ENCODE measurements at places on chromosomes 7 and 10.

- no peak for DNase-seq
Observed at GRCh38 chr7:142188846-142189245, 69.0 kb downstream of the PRSS58 start.

GRCh38 chr7:136877509-136877908 lies 9.1 kb downstream of the CHRM2 start:
- DNase-seq = no peak

DNA sequence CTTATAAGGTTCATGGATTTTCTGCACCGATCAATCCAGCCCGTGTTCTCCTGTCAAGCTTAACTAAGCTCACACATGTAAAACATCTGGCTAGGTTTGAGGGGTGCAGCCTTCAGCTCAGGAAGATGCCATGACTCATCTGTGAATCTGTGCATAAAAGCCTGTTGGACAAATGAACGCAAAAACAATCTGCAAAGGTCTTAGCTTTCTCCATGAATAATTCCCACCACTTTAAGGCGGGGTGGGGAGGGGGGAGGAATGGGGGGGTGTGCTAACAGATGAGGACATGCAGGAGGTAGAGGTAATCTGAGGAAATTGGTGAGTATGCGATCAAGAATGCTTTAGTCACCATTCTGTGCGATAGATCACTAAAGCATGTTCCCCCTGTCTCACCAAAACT lies 4.8 kb downstream of the DOCK4 start:
- no peak for DNase-seq

DNA sequence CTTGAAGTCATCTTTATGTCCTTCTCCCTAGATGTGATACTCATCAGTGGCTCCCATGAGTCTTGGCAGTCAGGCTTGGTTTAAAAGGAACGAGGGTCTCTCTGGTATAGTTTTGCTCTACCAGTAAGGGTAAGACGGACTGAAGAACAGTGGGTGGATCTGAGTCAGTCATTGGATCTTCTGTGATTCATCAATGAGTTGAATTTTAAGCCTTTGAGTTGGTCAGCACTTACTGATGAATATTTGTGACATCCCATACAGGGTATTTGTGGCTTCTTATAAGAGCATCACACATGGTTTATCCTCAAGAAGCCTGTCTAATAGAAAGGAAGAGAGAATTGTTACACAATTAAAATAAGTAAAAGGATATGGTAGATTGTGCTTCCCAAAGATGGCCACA lies 87.3 kb upstream of the NAMPT start:
- no peak for DNase-seq

- no peak for DNase-seq
Observed at GRCh38 chr7:139916717-139917395, 87.8 kb downstream of the TBXAS1 start.

GRCh38 chr10:90983914-90984549 lies 63.1 kb upstream of the ANKRD1 start:
- no peak for DNase-seq

DNA sequence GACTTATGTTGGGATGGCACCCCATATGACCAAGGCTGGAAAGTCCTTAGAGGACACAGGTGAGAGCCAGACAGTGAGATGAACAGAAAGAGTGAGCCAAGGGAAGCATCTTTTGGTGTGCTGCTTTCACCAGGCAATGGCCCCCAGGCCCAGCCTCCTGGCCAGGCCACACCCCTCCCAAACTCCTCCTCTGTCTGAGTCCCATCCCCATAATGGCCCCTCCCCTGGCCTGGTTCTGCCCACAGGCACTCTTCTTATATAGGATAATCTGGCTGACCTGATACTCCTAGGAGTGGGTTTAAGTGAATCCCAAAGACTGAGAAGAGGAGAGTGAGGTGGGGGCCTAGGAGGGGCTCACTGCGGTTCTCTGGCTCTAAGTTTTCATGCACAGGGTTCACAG lies 252.5 kb downstream of the RPS24 start:
- DNase-seq = no peak

DNA sequence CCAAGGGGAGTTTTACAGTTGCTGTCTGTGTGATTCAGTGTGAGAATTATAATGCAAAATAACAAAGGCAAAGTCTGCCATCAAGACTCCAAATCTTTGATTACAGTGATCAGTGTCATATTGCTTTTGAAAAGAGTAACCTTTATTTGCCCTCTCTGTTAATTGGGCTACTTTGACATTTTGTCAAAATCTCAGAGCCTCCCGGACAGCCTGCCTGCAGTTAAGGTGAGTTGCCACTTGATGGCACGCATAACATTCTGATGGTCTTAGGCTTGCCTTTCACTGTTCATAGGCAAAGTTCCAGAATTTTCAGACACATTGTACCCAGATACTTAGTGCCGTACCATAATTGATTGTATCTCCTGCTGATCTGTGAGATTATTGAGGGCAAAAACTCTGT lies 253.5 kb downstream of the ABCA13 start:
- DNase-seq = no peak

- no peak for DNase-seq
Observed at GRCh38 chr10:23342213-23342884, 2.2 kb downstream of the C10orf67 start.

DNA sequence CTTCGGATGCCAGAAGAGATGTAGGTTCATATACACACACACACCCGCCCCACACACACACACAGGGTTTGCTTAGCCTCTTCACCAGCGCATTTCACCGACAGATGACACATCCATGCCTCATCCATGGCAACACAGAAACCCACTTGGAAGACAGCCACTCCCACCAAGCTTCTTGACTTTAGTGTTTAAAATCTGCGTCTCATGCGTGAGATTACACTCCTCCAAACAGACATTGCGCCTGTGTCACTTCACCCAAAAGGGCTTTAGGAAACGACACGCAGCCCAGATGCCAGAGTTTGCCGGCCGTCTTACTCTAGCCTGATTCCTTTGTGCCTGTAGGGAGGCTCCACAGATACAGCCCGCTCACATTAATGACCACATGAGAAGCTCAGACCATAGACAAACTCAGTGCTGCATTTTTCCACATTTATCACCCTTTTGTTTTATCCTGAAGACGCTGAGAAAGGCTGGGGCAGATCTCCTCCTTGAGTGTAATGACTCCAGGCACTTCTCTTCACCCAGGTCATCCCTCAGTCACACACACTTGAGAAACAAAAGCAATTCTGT lies 73.8 kb downstream of the DIP2C start:
- DNase-seq = no peak

DNA sequence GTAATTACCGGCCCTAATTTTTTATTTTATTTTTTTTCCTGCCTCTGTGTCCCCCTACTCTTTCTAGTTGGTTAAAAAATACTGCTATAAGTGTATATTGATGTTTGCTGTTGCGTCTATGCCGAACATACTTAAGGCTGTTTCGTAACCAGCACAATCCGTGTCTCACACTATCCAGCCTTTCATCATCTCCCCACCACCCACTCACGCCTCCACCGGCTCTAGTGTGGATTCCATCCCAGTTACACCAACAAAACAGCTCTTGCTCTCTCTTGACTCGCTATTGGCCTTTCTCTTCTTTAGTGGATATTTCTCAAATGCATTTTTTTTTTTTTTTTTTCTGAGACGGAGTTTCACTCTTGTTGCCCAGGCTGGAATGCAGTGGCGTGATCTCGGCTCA lies 70.1 kb upstream of the CAMK1D start:
- no peak for DNase-seq

- DNase-seq = no peak
Observed at GRCh38 chr10:76017733-76018433, 586.5 kb downstream of the LRMDA start.

GRCh38 chr7:26179826-26180497 lies 20.6 kb downstream of the HNRNPA2B1 start:
- no peak for DNase-seq

DNA sequence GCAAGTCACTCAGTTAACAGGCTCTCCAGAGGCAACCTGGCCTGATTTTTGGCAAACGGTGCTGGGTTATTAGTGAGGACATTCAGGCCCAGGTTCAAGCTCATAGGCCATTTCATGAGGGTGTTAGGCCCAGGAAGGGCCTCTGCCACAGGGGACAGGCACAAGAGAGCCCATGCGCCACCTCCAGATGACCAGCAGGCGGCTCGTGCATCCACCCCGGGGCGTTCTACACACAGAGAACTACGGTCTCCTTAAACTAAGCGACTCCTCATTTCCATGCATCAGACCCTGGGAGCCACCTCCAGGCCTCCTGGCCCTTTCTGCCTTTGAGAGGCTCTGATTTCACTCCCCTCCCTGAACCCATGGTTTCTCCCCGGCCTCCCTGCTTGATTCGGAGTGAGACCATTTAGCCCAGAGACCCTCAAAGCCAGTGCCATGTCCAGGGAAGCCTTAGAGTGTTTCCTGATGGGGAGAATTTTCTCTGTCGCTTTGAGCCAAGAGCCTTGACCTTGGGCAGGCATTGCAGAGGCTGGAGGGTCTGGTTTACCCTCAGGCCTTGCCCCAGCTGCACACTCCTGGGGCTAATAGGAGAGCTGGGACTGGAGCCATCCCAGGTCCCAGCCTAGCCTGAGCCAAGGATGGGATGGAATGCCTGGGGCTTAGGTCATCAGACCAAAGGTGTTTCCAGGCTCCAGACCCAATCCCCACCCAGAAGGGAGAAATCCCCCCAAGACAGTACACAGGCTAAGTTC lies 188.0 kb downstream of the GRID1 start:
- peak; percentile 18 for DNase-seq

- DNase-seq = no peak
Observed at GRCh38 chr7:41207141-41207540, 495.7 kb downstream of the INHBA start.

- DNase-seq = no peak
Observed at GRCh38 chr10:80472234-80473095, 18.4 kb downstream of the TSPAN14 start.

- DNase-seq = no peak
Observed at GRCh38 chr10:50152792-50153272, 85.1 kb downstream of the WASHC2A start.

- no peak for DNase-seq
Observed at GRCh38 chr7:159218607-159219006, 73.9 kb upstream of the VIPR2 start.

- DNase-seq = no peak
Observed at GRCh38 chr7:2102375-2102723, 130.4 kb downstream of the MAD1L1 start.

DNA sequence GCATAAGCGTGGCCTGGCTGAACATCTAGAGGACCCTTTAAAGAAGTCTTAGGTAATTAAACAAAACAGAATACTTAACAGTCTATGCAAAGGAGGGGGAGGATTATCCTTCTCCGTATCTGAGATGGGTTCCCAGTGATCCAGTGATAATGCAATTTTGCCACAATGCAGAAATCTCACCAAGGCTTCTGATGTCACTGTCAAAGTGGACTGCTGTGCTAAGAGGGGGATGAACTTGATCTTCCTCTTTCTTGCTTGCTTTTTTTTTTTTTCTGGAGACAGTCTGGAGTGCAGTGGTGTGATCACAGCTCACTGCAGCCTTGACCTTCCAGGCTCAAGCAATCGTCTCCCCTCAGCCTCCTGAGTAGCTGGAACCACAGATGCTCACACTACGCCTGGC lies 30.8 kb downstream of the GATA3 start:
- no peak for DNase-seq

GRCh38 chr7:91164506-91164905 lies 99.7 kb upstream of the FZD1 start:
- no peak for DNase-seq

GRCh38 chr10:58781873-58782488 lies 269.3 kb downstream of the BICC1 start:
- DNase-seq = no peak

- no peak for DNase-seq
Observed at GRCh38 chr7:78607099-78607498, 808.5 kb downstream of the PHTF2 start.

DNA sequence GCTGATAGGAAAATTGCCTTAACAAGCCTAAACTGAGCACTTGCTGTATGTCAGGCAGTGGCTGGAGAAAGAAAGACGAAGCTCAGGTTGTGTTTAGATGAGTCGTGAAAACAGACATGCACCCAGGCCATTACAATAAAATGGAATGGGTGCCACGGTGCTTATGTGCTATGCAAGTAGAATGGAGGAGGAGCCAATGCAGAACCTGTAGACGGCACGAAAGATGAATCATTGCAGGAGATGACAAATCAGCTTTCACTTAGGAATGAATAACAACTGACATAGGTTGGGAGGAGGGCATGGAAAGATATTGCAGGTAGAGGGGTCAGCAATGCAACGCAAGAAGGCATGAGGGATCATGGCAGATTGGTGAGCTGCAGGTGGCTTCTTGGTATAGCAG lies 61.2 kb upstream of the ARHGAP21 start:
- DNase-seq = no peak

GRCh38 chr7:2080060-2080387 lies 152.7 kb downstream of the MAD1L1 start:
- no peak for DNase-seq

DNA sequence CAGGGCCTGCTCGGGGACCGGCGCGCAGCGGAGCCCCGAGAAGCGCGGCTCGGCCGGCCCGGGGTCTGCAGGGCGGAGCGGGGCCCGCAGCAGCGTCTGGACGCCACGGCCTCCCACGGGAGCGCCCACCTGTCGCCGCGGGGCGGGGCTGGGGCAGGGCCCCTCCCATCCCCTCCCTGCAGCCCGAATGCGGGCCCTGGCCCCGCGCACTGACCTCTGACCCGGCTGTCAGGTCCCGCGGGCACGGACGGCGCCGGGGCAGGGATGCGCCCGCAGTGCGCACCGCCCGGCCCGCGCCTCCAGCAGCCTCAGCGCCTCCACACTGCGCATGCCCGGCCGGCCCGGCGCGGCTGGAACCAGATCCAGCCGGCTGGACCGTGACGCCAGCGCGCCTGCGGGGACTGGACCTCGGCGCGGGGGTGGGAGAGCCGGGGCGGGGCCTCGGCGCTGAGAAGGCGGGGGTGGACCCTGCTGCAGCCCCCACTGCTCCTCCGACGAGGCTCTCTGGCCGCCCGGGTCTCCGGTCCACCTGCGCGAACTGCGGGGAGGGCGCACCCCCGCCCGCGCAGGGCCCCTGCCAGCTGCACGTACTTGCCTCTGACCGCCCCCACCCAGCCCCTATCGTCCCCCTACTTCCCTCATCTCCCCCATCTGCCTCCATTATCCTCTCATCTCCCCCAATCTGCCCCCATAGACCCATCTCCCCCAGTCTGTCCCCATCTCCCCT lies 16.1 kb upstream of the GPR146 start:
- DNase-seq = peak; percentile 88

- DNase-seq = peak; percentile 66
Observed at GRCh38 chr10:49606981-49607535, 3.1 kb upstream of the SLC18A3 start.

- DNase-seq = no peak
Observed at GRCh38 chr10:31669357-31669756, 259.3 kb downstream of the ARHGAP12 start.

Measured in left colon (tissue), 2 donors.